ENCODE measurements at places on chromosomes 4 and X. TPM values are rescaled to one million over a fixed set of nuclear protein-coding genes. Genes with fewer than 3 reads are reported as not detected.

The FTSJ1 gene
- total RNA-seq = 31.4 TPM

The PAQR3 gene
- 9.9 TPM for total RNA-seq

The DRD5 gene
- total RNA-seq = not detected

The MAB21L2 gene
- total RNA-seq = 2.0 TPM

The PCYT1B gene
- total RNA-seq = not detected
